T-helper 2 cell treated with Interferon-gamma antibody and Interleukin-4, amounts not matched to agents 100 ng/mL and 5 ng/mL, for 36 hours (primary cell): ENCODE measurements at places on chromosomes 7 and 10. TPM values are rescaled to one million over a fixed set of nuclear protein-coding genes. Genes with fewer than 3 reads are reported as not detected.

Gene GATA3
- total RNA-seq: 161 and 163 TPM in 2 replicates

Gene RARRES2
- not detected in 2 replicates for total RNA-seq

Gene RBAK
- total RNA-seq: 12.3 and 15.4 TPM in 2 replicates

Gene SCIN
- 0.11 and 0.30 TPM in 2 replicates for total RNA-seq

Gene UCMA
- total RNA-seq: not detected in 2 replicates

Gene GSAP
- total RNA-seq: 4.7 and 5.3 TPM in 2 replicates

Gene SMC3
- total RNA-seq: 76.7 and 80.5 TPM in 2 replicates

Gene DENND2A
- total RNA-seq: not detected in 2 replicates

Gene CH25H
- total RNA-seq: not detected in 2 replicates

Gene HHEX
- total RNA-seq: 0.11 TPM in 1 of 2 replicates, not detected in the other

Gene UTF1
- total RNA-seq: not detected in 2 replicates

Gene PITX3
- total RNA-seq: not detected in 2 replicates

Gene SPDYE6
- not detected in 2 replicates for total RNA-seq

Gene PGAM2
- 0.89 TPM in 2 replicates for total RNA-seq

Gene BMPER
- total RNA-seq: not detected in 2 replicates

Gene TAS2R5
- 0.55 and 0.64 TPM in 2 replicates for total RNA-seq

Gene CUEDC2
- total RNA-seq: 61.5 and 61.8 TPM in 2 replicates

Gene KLF14
- total RNA-seq: not detected in 2 replicates
